ENCODE measurements at places on chromosomes 6 and 20.

DNA sequence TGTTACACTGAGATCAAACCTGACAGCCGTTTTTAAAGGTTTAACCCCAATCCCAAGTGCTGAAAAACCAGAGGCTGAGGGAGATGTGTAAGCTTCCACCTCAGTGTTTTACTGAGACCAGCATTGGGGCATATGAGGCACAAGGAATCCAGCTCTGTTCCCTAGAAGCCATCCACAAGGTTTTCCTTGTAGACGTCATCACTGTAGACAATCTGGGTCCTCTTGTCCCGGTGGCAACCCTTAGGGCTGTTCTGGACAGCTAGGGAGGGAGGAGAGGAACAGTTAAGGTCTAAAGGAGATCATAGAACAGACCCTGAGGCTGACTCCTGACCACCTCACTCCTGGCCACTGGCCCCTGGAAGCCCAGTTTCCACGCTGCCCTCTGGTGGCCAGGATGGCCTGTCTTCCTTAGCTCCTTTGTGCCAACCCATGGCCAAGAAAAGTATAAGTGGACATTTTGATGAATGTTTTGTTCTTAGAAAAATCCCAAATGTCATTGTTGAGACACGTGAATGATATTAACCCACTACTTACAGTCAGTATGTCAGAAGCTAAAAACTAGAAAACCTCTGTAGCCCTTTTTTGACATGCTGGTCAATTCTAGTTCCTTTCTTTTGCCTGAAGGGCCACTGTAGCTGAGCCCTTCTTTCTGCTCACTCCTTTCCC, 6.4 kb downstream of the CFB start:
- DNase-seq = no peak

DNA sequence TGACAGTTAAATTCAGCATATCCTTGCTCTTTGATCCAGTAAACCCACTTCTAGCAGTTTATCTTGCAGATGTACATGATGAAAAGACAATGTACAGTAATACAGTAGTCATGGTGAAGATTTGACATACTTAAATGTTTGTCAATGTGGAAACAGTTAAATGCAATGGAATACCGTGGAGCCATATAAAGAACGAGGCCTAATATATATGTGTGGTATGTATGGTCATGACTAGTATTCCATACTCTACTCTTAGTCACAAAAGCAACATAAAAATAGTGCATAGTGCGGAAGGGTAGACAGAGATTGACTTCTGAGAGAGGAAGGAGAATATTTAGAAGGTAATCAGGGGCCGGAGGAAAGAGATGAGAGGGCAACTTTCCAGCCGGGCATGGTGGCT, 70.7 kb upstream of the ARMC2 start:
- no peak for DNase-seq

- DNase-seq = no peak
Observed at GRCh38 chr6:162358625-162359024, 368.9 kb downstream of the PRKN start.

- DNase-seq = no peak
Observed at GRCh38 chr20:1632178-1632577, 12.4 kb upstream of the SIRPB1 start.

DNA sequence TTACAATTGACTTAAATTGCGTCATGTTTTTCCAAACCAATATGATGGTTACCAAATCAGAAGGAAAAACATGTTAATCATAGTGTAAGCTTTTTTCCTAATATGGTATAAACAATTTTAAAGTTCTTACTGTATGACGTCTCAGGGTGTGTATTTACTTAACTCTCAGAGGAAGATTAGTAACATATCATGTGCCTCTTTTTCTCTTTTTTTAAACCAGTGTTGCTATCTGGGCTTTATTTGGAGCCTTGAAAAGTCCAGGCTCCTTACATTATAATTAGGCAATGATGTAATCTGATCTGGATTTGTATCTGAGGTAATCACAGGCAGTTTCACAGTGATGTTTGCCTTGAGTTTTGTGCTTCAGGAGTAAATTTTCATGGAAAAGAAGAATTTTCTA, 20.4 kb upstream of the RAB23 start:
- no peak for DNase-seq

- no peak for DNase-seq
Observed at GRCh38 chr6:7152462-7152861, 44.7 kb downstream of the RREB1 start.

DNA sequence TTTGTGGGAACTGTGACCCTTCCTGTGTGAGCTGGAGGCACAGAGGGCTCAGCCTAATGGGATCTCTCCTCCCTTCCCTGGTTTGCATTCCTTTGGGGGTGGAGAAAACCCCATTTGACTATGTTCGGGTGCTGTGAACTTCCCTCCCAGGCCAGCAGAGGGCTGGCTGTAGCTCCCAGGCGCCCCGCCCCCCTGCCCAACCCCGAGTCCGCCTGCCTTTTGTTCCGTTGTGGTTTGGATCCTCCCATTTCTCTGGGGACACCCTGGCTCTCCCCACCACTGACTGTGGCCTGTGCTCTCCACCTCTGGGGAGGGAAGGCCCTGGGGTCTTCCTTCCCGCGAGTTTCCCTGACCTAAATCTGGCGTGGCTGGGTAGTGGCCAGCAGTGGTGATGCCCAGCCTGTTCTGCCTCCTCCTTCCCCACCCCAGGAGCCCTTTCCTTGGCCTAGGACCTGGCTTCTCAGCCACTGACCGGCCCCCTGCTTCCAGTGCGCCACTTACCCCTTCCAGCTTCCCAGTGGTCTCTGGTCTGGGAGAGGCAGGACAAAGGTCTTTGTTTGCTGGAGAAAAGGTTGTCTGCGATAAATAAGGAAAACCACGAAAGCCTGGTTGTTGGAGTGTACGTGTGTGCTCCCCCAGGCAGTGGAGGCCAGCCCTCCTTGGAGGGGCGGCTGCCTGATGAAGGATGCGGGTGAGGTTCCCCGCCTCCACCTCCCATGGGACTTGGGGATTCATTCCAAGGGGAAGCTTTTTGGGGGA, 4.9 kb downstream of the VEGFA start:
- DNase-seq = peak; percentile 87

GRCh38 chr6:142844065-142844755, 100.8 kb downstream of the HIVEP2 start:
- DNase-seq = no peak

DNA sequence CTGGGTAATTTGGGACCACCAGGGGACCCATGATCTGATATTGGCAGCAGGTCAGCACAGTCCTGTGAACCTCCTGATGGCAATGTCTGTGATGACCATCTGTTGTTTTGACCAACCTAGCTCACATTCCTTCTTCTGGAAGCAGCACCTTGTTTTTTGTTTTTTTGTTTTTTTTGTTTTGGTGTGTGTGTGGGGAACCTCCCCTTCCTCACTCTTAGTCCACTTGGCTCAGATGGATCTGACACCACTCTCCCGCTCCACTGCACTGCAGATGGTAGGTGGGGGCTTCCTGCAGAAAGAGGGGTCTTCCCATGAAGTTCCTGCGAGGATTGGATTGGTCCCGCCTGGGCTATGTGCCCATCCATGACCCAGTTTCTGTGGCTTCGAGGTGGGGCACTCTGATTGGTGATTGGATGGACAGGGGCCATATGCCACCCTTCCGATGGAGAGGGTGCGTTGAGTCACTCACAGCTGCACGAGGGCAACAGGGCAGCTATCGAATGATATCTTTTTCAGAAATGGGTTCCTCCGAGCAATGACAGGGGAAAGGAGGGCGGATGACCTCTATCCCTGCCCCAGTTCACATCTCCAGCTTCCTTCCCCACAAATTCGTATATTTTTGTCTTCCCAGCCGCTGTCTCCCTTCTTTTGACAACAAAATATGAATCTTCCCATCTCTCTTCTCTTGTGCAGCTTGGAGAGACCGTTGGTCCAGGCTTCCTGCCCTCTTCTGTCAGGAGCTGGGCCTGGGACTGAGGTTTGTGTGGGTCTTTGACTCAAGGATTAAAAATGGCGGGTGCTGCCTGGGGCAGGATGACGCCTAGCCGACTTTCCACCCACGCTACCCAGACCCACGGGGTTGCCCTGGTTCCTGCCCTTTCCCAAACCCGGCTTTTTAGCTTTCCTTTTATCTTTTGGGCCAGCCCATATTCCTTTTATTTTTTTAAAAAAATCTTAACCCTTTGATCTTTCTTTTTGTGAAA, 132.1 kb upstream of the KCNG1 start:
- DNase-seq = no peak

DNA sequence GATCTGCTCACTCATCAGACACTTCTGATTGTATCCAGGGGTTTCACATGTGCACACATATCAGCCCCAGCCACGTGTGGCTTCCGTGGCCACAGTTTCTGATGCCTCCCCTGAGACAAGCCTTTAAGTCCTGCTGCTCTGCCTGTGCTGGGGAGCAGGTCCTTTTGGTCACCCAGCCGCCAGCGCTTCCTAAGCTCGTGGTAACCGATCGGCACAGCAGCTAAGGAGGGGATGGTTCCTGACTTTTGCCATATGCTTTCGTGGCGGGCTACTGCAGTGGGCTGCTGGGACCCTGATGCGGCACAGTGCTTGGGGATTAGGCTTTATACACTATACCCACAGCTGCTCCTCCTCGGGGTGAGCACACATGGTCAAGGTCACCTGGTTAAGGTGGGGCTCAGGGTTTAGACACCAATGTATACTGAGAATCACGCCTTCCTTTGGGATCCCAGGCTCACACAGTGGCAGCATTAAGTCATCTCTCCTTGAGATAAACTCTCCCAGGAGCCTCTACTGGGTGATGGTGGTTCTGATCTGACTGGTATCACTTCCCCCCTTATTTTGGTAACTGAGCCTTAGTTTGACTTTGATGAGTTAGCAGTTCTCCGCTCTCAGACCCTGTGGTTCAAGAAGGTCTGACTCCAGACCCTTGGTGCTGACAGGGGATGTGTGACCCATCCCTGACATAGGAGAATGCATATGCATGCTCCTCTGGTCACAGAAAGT, 85.9 kb upstream of the KCNG1 start:
- DNase-seq = no peak

- no peak for DNase-seq
Observed at GRCh38 chr6:36443471-36444428, 950 bp downstream of the KCTD20 start.

GRCh38 chr20:55057779-55058415, 582.5 kb downstream of the DOK5 start:
- DNase-seq = no peak

- DNase-seq = no peak
Observed at GRCh38 chr6:43639984-43640800, 4.6 kb downstream of the MAD2L1BP start.

- no peak for DNase-seq
Observed at GRCh38 chr6:53837865-53838769, 43.3 kb downstream of the LRRC1 start.

- DNase-seq = no peak
Observed at GRCh38 chr6:30862156-30862875, 22.0 kb upstream of the DDR1 start.

- no peak for DNase-seq
Observed at GRCh38 chr6:152600022-152600421, 37.1 kb downstream of the SYNE1 start.

GRCh38 chr20:14148042-14148441, 152.7 kb downstream of the MACROD2 start:
- DNase-seq = no peak

DNA sequence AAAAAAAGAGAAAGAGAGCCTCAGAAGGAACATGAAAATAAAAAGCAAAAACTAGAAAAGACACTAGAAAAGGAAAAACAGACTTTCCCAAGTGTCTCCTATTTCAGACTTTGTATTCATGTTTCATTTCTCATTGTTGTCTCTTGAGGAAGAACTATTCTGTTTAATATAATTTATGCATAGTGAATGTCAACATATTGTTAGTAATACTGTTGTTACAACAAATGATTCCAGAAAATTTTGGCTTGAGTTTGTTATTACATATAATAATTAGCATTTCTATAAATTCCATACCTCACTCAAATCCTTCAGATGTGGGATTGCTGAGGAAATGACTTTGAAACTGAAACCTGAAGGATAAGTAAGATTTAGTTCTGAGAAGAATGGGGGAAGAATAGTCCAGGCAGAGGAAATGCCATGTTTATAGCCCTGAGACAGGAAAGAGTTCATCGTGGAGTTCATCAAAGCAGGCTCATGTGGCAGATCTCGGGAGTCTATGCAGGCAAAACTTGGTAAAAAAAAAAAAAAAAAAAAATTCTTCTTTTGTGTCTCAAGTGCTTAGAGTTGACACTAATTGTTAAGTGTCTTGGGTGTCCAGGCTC, 53.1 kb upstream of the EIF2S2 start:
- no peak for DNase-seq

DNA sequence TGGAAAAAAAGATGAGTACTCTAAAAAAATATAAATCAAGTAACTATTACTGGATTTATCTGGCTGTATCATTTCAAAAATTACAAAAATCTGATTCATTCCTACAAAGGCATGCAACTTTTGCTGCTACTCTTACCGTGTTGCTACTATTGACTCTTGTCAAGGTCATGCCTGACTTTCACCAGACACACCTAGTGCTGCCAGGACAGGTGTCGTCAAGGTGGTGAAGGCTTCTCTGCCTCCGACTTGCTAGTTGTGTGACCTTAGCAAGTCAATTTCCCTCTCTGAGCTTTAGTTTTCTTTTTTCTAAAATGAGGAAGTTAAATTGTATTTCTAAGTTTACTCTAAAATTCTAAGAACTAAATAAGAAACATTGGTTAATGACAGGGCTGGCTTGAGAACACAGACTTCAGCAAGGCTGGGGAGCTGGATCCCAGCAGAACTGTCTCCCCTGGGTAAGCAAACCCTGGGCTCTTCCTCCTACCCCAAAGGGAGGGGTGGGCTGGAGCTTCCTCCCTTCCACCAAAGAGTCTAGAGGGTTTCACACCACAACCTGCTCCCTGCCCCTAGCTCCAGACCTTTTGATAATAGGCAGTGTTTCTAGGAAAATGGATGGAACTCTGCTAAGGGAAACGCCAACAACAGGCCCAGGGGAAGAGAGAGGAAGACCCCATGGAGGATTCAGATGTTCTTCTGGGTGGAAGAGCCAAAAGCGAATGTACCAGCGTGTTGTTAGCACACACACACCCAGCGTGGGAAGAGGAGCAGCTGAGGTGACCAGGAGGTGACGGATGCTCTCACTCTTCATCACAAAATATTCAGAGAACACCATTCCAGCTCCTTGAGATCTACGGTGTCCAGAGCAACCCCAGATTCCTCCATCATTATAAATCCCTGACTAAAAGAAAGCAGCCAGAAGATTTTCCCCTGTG, 47.9 kb upstream of the CITED2 start:
- no peak for DNase-seq

GRCh38 chr20:14915356-14915755, 577.9 kb upstream of the FLRT3 start:
- DNase-seq = no peak
